ENCODE measurements at places on chromosomes 4 and X.

- no peak for DNase-seq
Observed at GRCh38 chr4:119510395-119511149, 118.0 kb downstream of the PDE5A start.

DNA sequence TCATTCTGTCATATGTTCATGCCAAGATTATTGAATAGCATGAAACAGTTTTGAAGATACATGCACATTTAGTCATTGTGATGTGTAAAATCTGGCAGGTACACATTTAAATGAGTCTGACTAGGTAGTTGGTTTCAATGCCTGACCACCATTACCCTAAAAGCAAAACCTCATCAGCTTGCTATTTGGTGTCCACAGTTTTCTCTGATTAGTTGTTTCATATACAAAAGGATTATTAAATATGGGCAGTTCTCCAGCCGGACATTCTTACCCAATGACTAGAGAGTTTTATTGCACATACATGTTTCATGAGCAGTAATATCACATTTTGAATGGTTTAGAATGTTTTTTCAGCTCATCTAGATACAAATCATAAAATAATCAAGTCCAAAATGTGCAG, 23.7 kb downstream of the DCHS2 start:
- no peak for DNase-seq

- DNase-seq = no peak
Observed at GRCh38 chr4:171035909-171036308, 777.3 kb upstream of the GALNTL6 start.

- no peak for DNase-seq
Observed at GRCh38 chr4:95676190-95676589, 127.4 kb upstream of the UNC5C start.

DNA sequence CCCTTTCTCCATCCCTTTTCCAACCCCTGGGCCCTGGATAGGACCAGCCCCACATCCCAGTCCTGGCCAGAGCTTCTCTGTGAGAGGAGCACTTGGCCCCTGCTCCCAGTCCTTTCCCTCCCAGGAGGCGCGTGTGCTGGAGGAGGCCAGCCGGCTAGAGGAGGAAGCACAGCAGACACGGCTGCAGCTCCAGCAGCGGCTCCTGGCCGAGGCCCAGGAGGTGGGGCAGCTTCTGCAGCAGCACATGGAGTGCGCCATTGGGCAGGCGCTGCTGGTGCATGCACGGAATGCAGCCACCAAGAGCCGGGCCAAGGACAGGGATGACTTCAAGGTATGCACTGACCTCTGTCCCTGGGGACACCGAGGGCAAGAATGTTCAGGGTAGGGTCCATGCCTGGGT, 87.5 kb downstream of the EVC start:
- no peak for DNase-seq

- DNase-seq = peak; percentile 42
Observed at GRCh38 chr4:38069271-38069760, 109.1 kb downstream of the PTTG2 start.

GRCh38 chrX:8849458-8849857, 48.3 kb upstream of the FAM9A start:
- no peak for DNase-seq

DNA sequence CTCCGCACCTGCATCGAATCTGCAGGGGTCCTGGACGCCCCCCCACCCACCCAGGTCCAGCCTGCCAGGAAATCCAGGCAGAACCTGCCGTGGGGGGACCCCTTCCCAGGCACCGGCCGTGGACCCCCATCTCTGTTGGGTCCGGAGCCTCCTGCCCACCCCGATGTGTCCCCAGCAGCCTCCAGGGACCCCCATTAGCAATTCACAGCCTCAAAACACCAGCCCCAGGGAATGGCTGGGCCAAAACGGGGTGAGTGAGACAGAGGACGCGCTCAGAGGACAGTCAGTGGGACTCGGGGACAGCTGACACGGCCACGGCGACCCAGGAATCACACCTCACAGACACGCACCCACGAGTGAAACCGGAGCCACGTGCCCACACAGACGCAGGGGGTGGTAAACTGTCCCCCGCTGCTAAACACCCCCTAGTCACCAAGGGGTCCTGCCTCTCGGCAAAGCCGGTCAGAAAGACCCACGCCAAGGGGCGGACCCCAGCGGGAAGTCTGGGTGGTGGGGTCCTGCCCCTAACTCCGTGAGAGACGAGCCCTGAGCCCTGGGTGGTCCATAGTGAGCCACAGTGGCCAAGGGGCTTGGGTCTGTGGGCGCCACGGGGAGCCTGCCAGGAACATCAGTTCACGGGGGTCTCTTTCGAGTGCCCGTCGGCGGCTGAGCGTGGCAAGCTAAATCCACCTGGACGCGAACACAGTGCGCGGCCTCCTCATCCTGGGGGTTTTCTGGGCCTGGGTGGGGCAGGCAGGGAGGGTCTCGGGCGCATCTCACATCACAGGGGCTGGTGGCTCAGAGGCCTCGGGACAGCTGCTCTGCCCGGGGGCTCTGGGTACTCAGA, 126.5 kb upstream of the NKX1-1 start:
- no peak for DNase-seq

- no peak for DNase-seq
Observed at GRCh38 chr4:67809502-67809901, 55.3 kb upstream of the GNRHR start.

- DNase-seq = no peak
Observed at GRCh38 chr4:15864651-15865566, 73.6 kb downstream of the FGFBP1 start.

DNA sequence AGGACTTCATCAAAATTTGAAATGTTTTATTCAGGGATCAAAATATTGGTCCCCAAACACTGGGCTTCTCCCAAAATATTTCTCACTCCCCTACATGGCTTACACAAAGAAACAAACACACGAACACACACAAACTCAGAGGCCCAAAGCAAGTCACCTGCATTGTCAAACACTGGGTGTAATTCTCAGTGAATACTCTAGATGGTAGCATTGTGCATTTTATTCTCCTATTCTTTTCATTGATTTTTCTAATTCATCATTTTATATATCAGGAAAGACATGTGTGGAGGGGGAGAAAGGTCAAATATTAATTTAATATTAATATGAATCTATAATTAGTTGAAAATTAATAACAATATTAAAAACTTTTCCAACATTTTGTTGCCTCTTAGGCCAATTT, 72.3 kb upstream of the TNMD start:
- peak; percentile 13 for DNase-seq

DNA sequence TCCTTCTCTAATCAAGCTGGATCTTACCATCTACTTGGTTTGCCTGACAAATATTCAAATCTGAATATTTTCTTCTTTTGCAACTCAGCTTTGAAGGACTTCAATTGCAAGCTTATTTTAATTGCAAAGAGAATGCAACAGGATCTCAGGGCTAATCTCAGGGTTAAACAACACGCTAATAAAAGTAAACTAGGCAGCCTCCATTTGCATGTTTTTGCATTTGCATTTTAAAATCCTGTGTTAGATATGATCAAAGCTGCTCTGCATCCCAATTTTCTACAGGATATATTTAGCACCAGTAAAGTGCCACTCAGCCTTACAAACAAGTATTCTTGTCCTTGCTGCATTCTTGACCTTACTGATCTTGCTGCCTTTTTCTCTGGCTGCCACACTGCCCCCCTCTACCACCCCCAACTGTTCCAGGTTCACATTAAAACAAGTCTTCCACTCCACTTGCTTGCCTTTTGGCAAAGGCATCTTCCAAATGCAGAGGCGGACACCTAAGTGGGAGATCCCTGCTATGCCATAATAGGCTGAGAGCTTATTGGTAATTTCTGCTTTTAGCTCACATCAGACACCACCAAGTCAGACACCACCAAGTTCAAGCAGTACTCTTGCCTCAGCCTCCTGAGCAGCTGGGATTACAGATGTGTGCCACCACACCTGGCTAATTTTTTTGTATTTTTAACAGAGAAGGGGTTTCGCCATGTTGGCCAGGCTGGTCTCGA, 48.1 kb downstream of the GPRIN3 start:
- DNase-seq = no peak

DNA sequence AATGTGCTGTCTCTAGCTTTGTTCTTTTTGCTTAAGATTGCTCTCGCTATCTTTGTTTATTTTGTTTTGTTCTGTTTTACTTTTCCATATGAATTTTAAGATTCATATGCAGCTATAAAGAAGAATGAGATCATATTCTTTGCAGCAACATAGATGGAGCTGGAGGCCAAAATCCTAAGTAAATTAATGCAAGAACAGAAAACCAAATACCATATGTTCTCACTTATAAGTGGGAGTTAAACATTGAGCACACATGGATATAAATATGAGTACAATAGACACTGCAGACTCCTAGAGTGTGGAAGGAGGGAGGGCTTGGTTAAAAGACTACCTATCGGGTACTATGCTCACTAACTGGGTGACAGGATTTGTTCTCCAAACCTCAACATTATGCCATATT, 237.8 kb downstream of the TRAM1L1 start:
- DNase-seq = no peak

DNA sequence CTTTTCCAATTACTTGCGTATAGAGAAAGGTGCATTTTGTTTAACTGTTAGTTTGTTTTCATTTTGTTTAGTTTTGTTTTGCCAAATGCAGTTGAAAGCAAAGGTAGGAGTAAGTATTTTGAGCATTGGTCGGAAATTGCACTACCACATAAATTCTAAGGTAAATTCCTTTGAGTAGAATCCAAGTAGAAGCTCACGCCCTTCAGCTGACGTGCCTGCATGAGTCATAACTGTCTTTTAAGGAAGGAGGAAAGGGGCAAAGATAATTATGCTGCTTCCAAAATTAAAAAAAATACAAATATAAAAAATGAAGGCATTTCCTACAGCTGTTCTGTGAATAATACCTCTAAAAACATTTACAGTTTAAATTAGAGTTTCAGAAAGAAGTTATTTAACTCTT, 110.2 kb upstream of the MYOZ2 start:
- DNase-seq = no peak

DNA sequence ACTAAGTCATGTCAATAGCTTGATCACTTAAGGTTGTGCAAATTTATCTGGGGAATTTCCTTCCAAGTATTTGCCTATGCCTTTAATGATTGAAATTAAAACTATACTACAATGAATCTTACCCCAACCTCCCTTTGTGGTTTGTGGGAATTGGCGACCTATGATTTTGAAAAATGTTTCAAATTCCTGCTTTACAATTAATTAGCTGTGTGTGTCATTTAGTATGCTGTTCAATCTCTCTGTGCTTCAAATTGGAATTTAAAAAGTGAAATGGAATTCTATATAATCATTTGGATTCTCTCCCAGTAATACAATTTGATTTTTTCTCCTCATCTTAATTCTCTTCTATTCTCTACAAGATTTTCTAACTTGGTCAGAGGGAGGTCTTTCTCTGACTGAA, 2319.5 kb downstream of the ARAP2 start:
- DNase-seq = no peak

DNA sequence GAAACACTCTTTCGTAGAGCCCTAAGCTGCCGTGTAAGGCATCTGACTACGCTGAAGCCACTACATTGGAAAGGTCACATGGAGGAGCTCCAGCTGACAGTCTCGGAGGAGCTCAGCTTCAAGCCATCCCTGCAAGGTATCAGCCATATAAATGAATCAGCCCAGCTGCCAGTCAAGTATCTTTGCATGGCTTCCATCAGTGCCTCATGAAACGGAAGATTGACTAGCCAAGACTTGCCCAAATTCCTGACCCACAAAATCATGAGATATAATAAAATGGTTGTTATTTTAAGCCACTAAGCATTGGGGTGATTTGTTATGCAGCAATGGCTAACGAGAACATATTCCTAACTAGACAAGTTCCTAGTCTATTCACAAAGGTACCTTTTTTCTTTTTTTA, 104.1 kb upstream of the SCOC start:
- no peak for DNase-seq

- DNase-seq = no peak
Observed at GRCh38 chr4:79823148-79823763, 249.8 kb downstream of the ANTXR2 start.

- DNase-seq = no peak
Observed at GRCh38 chrX:24858004-24858746, 157.6 kb downstream of the ARX start.

- DNase-seq = no peak
Observed at GRCh38 chr4:42159271-42160001, 7.0 kb upstream of the BEND4 start.

GRCh38 chr4:147108409-147108808, 162.7 kb upstream of the TTC29 start:
- no peak for DNase-seq
